ENCODE measurements at places on chromosomes 4 and X. TPM values are rescaled to one million over a fixed set of nuclear protein-coding genes. Genes with fewer than 3 reads are reported as not detected.

The DOCK11 gene
- 50.6 TPM for total RNA-seq

The MBNL3 gene
- total RNA-seq = 13.9 TPM

The ATP6AP1 gene
- 39.9 TPM for total RNA-seq

The SMS gene
- 102 TPM for total RNA-seq

The HSPA4L gene
- 2.4 TPM for total RNA-seq

The RNF175 gene
- 0.37 TPM for total RNA-seq

The ZIC3 gene
- total RNA-seq = not detected

The SAT1 gene
- 94.7 TPM for total RNA-seq

The PROM1 gene
- total RNA-seq = 0.26 TPM

Data from activated T-helper 17 cell treated with anti-CD3 and anti-CD28 coated beads, Interleukin-2, amount 50 U/mL, for 72 hours (primary cell).